CD8-positive, alpha-beta T cell (primary cell): ENCODE measurements at places on chromosomes 5 and 9.

GRCh38 chr5:157926977-157927376 is 68.0 kb upstream of the CLINT1 start:
- no peak for DNase-seq

- DNase-seq, result no peak
Observed at GRCh38 chr5:109511980-109512734, 102.4 kb upstream of the PJA2 start.

DNA sequence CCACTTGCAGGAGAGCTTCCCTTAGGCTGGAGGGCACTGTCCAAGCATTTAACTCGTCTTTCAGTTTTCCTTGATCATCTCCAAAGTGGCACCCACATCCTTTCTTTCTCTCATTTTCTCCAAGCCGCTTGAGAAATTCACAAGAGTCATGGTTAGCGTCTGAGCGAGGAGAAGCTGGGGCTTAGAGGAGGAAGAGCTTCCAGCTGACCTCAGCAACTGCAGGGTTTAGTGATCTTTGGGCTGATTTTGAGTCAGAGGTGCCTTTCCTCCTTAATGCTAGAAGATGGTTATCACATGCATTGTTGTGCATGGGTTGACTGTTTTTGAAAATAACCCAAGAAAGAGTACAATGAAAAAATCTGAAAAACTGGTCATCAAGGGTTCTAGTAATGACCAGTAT is 134.7 kb downstream of the GADD45G start:
- no peak for DNase-seq

DNA sequence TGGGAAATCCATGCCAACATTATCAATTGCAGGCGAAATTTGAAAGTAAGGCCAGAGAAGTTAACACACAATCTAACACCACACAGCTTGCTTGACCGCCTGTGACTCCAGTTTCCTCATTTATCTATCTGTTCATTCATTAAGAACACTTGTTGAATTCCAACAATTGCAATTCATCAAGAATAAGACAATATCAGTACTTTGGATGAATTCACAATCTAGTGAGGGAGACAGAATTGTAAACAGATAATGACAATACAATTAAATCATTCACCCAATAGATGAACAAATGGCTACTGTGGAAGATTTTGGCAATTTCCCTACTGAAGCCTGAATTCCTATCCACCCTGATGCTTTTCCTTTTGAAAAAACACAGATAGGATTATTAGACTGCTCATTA is 181.6 kb downstream of the TRIM36 start:
- no peak for DNase-seq

DNA sequence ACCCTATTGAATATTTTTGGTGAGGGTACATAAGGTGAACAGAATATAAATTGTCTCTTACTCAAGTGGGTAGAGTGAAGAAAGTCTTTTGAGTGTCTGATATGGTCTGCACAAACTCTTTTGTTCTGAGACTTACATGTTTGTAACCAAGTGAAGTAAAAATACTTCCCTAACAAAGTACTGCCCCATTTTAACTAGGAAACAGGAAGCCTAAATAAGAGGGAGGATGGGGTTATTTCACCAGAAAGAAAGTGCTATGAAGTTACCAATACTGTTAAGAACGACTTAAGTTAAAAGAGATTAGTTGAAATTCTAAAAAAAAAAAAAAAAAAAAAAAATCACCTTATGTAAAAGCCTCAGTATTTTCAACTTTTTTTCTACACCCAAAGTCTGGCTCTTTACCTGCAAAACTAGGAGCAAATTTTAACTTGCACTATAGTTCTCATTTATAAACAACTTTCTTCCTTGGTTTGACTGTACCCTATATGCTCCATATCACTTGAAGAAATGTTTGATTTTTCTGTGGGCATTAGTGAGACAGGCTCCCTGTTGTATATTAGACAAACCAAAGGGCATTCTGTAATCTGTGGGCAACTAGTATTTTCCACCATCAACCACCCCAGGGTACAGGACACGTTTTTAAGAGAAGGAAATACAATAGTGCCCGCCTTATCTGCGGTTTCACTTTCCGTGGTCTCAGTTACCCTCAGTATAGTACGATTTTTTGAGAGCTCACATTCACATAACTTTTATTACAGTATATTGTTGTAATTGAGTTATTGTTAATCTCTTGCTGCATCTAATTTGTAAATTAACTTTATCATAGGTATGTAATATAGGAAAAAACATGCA is 127.7 kb downstream of the NR3C1 start:
- no peak for DNase-seq

- no peak for DNase-seq
Observed at GRCh38 chr5:153367466-153367865, 123.0 kb upstream of the GRIA1 start.

GRCh38 chr9:14822666-14823065 is 87.6 kb downstream of the FREM1 start:
- DNase-seq, result no peak

DNA sequence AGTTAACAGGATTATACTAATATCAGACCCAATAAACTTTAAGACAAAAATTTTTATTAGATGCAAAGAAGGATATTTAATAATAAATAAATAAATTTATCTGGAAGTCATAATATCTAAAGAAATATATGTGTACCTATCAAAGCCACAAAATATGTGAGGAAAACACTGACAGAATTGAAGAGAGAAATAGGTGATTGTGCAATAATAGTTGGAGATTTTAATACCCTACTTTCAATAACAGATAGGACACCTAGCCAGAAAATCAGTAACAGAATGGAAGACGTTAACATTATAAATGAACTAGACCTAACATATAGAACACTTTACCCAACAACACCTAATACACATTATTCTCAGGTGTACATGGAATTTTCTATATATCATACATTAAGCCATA is 541.4 kb upstream of the SMC2 start:
- DNase-seq, result no peak

DNA sequence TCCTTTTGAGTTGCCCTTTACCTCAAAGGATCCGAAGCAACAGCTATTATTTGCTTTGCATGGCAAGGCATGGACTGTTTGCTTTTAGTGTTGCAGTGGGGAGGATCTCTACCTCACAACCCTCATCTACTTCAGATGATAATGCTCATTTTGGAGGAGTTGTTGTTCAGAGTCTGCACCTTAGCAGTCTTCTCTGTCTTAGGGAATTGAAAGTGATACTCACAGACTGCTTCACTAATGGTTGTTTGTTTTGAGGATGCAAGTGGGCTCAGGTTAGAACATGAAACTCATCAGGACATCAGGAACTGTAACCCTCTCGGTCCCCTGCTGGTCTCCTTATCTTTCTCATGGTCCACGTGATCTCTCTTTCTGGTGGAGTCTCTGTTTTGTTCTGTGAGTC is 172.9 kb upstream of the ANKH start:
- no peak for DNase-seq
